ENCODE measurements at places on chromosomes 7 and 10. TPM values are rescaled to one million over a fixed set of nuclear protein-coding genes. Genes with fewer than 3 reads are reported as not detected.

Gene FOXI2
- polyA plus RNA-seq = 1.8 TPM

- no peak for DNase-seq
Measured at GRCh38 chr7:24438232-24438631, 135.0 kb upstream of the PALS2 start.

- no peak for DNase-seq
Measured at GRCh38 chr10:122510326-122510725, 49.0 kb downstream of the HTRA1 start.

DNA sequence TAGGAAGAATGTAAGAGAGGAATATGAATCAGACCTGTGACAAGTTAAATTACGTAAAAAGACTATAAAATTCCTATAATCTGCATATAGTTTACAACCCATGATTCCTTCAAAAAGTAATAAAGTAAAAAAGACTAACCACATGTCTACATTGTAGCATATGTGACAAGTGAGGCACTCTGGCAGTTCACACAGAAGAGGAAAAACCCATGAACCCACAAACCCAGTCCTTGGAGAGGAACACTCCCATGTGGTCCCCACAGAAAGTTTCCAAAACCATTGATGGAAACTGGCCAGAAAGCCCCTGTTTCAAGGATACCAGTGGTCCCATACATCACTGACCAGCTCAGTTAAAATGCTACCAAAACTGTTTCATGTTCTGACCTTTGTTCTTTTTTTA, 15.7 kb downstream of the KDM7A start:
- DNase-seq = no peak

DNA sequence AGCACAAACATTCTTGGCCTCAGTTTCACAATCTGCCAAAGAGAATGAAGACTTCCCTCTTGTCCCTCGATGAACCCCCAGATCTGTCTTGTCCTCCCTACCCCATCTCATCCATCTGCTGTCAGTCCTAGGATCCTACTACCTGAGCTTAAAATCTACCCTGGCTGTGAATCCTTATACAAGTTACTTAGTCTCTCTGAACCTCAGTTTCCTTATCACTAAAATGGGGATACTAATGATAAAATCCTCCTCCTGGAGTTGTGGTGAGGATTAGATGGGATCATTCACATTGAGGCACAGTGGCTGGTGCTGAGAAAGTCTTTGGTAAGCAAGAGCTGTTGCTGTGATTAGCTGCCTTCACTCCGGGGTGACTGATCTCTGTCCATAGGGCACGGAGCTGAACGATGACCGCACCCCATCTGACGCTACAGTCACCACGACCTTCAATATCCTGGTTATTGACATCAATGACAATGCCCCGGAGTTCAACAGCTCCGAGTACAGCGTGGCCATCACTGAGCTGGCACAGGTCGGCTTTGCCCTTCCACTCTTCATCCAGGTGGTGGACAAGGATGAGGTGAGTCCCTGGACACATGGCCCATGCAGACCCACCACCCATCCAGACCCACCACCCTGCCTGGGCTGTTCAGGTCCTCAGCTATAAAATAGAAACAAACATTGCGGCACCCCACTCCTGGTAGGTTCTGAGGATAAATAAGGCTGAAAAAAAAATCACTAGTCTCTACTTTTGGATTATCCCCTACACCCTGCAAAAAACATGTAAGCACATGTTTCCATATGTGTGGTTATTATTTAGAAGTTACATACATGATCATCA, 102.5 kb downstream of the C10orf105 start:
- DNase-seq = no peak

Gene GDF2
- polyA plus RNA-seq = not detected
